CD8-positive, alpha-beta memory T cell (primary cell): ENCODE measurements at places on chromosomes 11 and 22.

DNA sequence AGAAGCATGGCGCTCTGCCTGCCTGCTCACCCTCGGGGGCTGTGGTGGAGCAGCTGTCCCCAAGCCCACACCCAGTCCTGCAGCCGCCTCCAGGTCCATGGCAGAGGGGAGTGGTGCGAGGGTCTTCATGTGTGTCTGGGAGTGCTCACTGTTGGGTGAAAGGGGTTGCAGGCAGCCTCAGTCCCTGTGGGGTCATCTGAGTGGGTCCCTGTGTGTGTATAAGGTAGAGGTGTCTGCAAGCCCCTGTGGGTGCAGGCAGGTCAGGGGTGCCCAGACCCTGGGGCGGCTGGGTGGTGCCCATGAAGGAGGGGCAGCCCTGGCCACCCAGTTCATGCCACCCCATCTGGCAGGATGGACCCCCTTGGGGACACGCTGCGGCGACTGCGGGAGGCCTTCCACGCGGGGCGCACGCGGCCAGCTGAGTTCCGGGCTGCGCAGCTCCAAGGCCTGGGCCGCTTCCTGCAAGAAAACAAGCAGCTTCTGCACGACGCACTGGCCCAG, 4.9 kb downstream of the ALDH3B1 start:
- no peak for DNase-seq

GRCh38 chr11:68948496-68948895, 32.3 kb downstream of the MRGPRD start:
- DNase-seq = no peak

- no peak for DNase-seq
These were observed 24.2 kb downstream of the PARVG start for GRCh38 chr22:44204739-44205515.

- no peak for DNase-seq
These were observed 10.1 kb downstream of the RAG1 start for GRCh38 chr11:36577859-36578258.

GRCh38 chr22:39277142-39277607, 32.4 kb upstream of the PDGFB start:
- no peak for DNase-seq

GRCh38 chr11:47389577-47390421, 11.5 kb upstream of the SPI1 start:
- DNase-seq = no peak

GRCh38 chr11:36119300-36119699, 169.9 kb downstream of the COMMD9 start:
- no peak for DNase-seq

GRCh38 chr22:43198936-43199335, 12.0 kb upstream of the TTLL12 start:
- no peak for DNase-seq

- DNase-seq = no peak
These were observed 94.2 kb downstream of the FCHSD2 start for GRCh38 chr11:73047773-73048371.

GRCh38 chr22:25366408-25366807, 147.0 kb downstream of the CRYBB2 start:
- no peak for DNase-seq
